ENCODE measurements at places on chromosomes 7 and 10. TPM values are rescaled to one million over a fixed set of nuclear protein-coding genes. Genes with fewer than 3 reads are reported as not detected.
A peak's percentile ranks its signal among the peaks of the same experiment; 100 is the strongest.

GRCh38 chr7:151083071-151083823 lies at the start of gene TMUB1:
Gene TMUB1 (minus strand): TSS chr7:151083493. CDS start chr7:151082563, 930 bp downstream.
- DNase-seq: peak; percentile 86

- peak; percentile 79 for DNase-seq
Measured at GRCh38 chr7:20330928-20331909, 519 bp downstream of the ITGB8 start.

- no peak for DNase-seq
Measured at GRCh38 chr10:48785796-48786195, 101.1 kb downstream of the WDFY4 start.

GRCh38 chr10:3467052-3467951 lies 294.7 kb upstream of the PITRM1 start:
- DNase-seq: no peak

DNA sequence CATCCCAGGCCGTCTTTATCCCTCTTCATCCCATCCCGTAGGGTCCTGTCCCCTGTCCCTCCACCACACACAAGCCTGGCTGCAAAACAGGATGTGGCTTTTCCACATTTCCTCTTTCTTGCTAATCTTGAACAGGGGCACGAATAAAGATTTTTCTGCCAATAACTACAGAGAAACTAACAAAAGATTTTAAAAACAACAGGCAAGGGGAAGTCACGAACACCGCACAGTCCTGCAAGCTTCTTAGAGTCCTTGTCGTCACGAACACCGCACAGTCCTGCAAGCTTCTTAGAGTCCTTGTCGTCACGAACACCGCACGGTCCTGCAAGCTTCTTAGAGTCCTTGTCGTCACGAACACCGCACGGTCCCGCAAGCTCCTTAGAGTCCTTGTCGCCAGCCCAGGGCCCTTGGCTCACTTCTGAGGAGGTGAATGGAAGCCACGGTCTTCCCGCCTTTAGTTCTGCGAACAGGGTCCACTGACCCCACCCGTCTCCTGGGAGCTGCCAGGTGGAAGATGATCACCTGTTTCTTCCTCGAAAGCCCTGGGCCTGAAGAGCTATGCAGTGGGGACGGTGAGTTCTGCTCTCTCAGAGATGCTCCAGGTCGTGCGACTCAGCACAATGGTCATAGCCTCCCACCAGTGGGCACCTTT lies 10.3 kb upstream of the INSIG1 start:
- no peak for DNase-seq

DNA sequence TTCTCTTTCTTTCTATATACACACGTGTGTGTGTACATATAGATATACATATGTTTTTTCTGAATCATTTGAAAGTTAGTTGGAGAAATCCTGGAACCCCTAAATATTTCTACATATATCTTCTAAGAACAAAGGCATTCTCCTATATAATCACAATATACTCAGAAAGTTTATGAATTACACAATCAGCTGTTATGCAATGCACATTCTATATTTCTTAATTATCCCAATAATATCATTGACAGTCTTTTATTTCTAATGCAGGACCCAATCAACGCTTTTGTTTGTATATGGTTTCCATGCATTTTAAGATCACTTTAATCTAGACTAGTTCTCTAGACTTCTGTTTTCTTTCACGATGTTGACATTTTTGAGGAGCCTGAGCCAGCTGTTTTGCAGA lies 27.7 kb upstream of the ZNF746 start:
- DNase-seq: no peak

GRCh38 chr10:28993056-28993455 lies 295.8 kb upstream of the LYZL1 start:
- DNase-seq: no peak

- peak; percentile 33 for DNase-seq
Measured at GRCh38 chr10:130748409-130749057, 563.0 kb downstream of the TCERG1L start.

Gene LOXL4
- not detected for total RNA-seq

Gene PALD1
- 1.2 TPM for total RNA-seq

Gene SOSTDC1
- 2.3 TPM for total RNA-seq

All from Peyer's patch (tissue), 4 donors.